ENCODE measurements at places on chromosomes 7 and 10.
A peak's percentile ranks its signal among the peaks of the same experiment; 100 is the strongest.

GRCh38 chr7:73612598-73613269 is 11.6 kb downstream of the MLXIPL start:
- H3K27me3 ChIP-seq = no peaks in the 10 kb centered on the region
- no peak overlapping the region for H3K4me3 ChIP-seq
- H3K4me1 ChIP-seq = peaks cover 16% of the 10 kb centered on the region
- peaks cover 7% of the 10 kb centered on the region for H3K36me3 ChIP-seq

- H3K4me3 ChIP-seq = peak overlapping the region; percentile 11
- peaks cover 17% of the 10 kb centered on the region for H3K27me3 ChIP-seq
- DNase-seq = peak; percentile 91
- peak overlapping the region; percentile 8 for H3K27ac ChIP-seq
Measured at GRCh38 chr7:148327379-148327778, 263.2 kb upstream of the C7orf33 start.

DNA sequence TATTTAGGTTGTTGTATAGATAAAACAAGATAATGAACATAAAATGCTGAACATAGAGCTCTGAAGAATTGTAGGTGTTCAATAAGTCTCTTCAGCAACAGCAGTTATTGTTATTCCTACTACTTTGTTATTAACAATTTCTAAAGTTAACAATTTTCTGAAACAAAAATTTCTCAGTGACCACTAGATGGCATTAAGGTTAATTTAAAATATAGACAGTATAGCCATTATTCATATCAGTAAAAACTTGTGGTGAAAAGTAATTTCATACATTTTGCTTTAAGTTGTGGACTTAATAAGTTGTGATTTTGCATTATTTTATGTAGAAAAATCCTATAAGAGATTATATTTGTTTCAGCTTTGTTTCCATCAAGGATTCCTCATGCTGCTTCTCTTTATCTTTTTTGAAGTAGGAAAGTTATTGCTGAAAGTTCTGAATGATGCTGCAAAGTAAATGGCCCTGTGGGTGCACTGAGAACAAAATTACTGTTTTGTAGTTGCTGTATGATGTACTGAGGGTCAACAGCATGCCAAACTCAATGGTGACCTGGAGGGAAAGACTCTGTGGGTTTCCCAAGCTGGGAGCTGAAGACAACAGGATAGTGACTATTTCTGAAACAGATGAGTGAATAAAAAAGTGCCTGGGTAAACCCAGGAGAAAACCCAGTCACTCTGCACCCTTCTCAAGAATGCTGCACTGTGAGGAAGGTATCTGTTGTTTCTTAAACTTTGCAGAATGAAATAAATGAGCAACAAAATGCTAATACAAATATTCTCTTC is 253.6 kb downstream of the KIF20B start:
- no peaks in the 10 kb centered on the region for H3K4me1 ChIP-seq
- no peaks in the 10 kb centered on the region for H3K27me3 ChIP-seq
- no peak overlapping the region for H3K27ac ChIP-seq
- peak; percentile 13 for DNase-seq

DNA sequence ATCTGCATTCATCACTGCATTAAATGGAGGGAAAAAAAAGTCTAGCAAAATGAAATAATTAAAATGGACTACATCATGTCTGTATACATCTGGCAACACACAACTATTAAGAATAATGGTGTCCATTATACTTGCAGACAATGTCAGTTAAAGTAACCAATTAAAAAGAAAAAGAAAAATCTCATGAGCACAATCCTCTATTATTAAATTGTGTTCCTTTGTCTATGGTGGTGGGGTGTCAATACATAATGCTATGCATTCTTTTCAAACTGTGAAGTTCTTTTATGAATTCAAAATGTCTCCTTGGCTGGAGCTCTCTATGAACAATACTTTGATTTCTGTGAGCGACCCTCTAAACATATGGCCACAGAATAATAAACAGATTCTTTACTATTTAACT is 63.5 kb downstream of the NRP1 start:
- no peaks in the 10 kb centered on the region for H3K27me3 ChIP-seq
- no peaks in the 10 kb centered on the region for H3K36me3 ChIP-seq
- H3K4me1 ChIP-seq = peaks cover 29% of the 10 kb centered on the region
- no peak for DNase-seq
- H3K27ac ChIP-seq = peak overlapping the region; percentile 94

DNA sequence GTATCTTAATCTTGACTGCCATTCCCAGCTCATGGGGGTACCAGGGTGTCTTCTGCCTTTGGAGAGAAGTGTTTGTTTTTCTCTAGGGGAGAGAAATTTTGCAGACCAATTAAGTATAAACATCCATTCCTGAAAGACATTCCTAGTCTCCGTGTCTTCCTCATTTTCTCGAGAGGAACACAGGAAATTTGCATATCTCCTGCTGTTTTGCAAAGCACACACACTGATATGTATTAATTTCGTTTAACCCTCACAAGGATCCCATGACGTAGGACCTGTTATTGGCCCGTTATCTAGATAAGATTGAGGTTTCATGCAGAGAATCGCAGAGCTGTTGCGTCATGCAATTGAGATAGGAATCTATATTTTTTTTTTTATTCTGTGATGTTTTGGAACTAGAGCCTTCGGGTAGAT is 944 bp downstream of the RHBDD2 start:
- H3K4me3 ChIP-seq = peak overlapping the region; percentile 85
- peaks cover 7% of the 10 kb centered on the region for H3K4me1 ChIP-seq
- DNase-seq = peak; percentile 4

GRCh38 chr7:155700847-155701246 is 56.4 kb downstream of the RBM33 start:
- no peak overlapping the region for H3K4me3 ChIP-seq
- peaks cover 61% of the 10 kb centered on the region for H3K36me3 ChIP-seq
- H3K27ac ChIP-seq = no peak overlapping the region
- H3K4me1 ChIP-seq = peaks cover 11% of the 10 kb centered on the region
- DNase-seq = no peak
- H3K27me3 ChIP-seq = no peaks in the 10 kb centered on the region

GRCh38 chr10:69629897-69630650 is at the start of gene FAM241B:
Gene FAM241B, plus strand, starts transcription at chr10:69630247. Its CDS starts 1,497 bp downstream, at chr10:69631744.
- peak within 1 kb of the TSS; percentile 58 for H3K4me3 ChIP-seq
- DNase-seq = peak; percentile 63
- H3K27me3 ChIP-seq = no peaks in the 10 kb centered on the region
- H3K4me1 ChIP-seq = no peaks in the 10 kb centered on the region

DNA sequence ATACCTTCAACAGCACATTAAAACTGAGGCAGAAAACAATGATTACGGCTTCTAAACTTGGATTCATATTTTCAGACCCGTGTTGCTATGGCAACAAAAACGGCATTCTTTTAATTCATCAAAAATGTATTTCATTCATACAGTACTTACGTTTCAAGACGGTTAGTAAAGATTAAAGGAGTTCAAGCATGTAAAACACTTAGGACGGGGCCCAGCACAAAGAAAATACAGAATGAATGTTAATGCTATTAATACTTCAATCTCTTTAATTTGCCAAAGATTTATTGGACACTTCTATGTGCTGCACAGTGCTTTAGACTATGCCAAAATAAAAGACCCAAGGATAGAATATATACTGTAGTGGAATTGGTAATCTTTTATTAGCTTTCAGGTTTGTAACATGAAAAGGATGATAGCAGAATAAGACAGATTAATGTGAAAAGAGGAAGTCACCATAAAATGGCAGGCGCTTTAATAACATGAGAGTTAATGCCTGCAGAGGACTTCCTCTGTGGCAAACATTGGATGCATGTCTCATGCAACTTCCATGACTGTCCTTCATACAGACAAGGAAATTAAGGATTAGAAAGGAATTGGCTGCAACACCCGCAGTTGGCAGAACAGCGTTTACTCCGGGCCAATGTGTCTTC is 201.6 kb upstream of the KLF6 start:
- peaks cover 3% of the 10 kb centered on the region for H3K36me3 ChIP-seq
- no peak overlapping the region for H3K27ac ChIP-seq
- no peaks in the 10 kb centered on the region for H3K27me3 ChIP-seq
- H3K4me3 ChIP-seq = no peak overlapping the region
- peaks cover 6% of the 10 kb centered on the region for H3K4me1 ChIP-seq

DNA sequence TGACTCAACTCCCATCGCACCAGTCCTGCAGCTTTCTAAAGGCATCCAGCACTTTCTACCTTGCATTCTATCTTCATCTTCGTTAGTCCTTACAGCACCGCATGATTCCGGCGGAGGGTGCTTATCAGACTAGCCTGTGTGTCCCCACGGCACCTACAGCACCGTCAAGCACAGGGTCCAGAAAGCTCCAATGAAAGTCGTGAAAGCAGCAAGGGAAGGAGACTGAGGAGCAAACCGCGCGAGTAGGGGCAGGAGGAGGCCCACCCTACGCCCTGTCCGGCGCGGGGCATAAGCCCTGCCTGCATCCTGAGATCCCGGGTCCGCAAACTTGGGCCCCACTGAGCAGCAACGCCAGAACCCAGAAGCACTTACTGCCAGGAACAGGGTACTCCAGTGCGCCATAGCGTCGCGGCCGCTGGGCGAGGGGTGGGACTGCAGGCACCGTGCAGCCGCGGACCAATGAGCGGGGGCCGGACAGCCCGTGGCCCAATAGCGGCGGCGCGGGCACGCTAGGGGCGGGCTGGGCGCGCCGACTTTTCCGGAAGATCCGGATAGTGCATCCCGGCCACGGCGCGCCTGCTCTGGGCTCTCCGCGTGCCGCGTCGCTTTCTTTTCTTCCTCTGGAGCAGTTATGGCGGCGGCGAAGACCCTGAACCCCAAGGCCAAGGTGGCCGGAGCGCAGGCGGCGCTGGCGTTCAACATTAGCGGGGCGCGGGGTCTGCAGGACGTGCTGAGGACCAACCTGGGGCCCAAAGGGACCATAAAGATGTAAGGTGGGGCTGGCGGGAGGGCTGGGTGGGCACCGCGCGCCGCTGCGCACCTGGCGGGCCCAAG is 122.1 kb upstream of the VKORC1L1 start:
- H3K4me3 ChIP-seq = peak overlapping the region; percentile 79
- peak overlapping the region; percentile 58 for H3K27ac ChIP-seq
- no peaks in the 10 kb centered on the region for H3K27me3 ChIP-seq
- H3K36me3 ChIP-seq = peaks cover 21% of the 10 kb centered on the region
- peaks cover 5% of the 10 kb centered on the region for H3K4me1 ChIP-seq

DNA sequence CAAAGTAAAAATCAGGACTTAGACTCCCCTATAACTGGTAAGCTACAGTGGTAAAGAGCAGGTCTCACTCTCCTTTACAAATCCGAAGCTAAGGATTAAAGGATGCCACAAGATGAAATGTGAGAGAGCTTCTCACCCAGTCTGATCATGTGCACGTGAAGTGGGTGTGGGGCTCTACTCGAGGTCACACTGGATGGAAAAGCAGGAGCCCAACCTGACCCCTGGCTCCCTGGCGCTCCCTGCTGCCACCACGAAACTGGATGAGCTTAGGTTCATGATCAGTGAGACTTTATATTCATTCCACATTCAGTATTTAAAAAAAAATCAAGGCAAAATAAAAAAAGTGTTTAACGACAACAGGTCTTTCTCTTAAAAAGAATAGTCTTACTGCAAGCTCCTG is 21.7 kb upstream of the FOXI2 start:
- H3K27me3 ChIP-seq = peaks cover 22% of the 10 kb centered on the region
- no peaks in the 10 kb centered on the region for H3K4me1 ChIP-seq
- no peak overlapping the region for H3K4me3 ChIP-seq
- DNase-seq = no peak
- no peak overlapping the region for H3K27ac ChIP-seq

DNA sequence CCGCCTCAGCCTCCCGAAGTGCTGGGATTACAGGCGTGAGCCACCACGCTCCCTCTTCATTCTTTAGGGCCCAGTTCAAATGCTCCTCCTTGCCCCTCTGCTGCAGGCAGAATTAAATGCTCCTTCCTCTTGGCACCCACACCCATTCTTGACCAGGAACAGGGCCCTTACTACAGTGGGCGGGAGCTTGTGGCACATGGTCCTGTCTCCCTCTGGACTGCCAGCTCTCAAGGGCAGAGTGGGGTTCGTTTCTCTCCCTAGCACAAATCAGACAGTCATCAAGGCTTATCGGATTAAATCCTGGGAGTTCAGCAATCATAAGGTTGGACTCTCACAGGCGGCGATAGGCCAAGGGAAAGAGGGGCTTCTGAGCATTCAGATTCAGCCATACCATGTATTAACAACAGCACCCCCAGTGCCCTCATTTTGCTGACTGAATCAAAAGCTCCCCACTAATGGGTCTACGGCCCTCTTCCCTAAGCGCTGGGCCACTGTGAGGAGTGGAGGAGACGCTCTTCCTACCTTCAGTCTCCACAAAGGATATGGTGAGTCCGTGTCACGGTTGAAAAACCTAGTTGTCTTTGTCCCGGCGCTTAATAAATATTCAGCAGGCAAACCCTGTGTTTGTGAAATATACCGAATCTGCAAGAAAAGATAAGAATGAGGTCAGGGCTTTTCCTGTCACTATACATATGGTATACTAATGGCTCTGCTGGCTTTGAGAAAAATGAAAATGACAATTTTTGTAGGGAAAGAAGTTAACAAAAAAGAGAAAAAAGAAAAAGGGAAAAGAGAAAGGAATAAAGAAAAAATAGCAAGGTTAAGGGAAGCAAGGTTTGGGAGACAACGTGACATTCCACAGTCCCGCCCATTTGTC is 107.4 kb downstream of the CLEC2L start:
- DNase-seq = no peak
- H3K27ac ChIP-seq = no peak overlapping the region
- H3K4me3 ChIP-seq = no peak overlapping the region
- no peaks in the 10 kb centered on the region for H3K27me3 ChIP-seq

DNA sequence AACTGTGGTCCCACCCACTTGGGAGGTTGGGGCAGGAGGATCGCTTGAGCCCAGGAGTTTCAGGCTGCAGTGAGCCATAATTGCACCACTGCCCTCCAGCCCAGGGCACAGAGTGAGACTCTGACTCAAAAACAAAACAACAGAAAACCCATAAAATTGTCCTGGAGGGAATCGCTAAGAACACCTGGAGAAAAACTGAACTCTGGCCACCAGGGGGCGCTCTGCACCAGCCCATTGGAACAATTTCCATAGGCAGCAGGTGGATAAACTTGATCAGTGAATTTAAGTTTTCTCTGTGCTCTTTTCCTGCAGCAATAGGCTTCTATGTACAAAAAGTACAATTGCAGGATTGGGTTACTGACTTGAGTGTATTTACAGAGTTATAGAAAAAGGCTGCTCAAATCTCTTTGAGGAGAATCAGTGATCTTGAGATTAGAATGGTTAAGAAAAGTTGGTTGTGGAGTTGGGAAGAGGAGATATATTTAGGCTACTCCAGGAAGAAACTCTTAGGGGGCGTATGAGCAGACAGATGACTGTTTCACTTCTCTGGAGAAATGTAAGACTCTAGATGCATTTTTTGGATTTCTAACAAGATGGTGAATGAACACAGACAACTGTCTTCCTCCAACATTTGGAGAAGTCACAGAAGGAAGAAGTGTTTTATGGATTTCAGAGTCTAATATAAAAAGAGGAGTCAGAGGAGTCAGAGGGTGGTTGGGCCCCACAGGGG is 274.9 kb upstream of the GALNT17 start:
- no peak overlapping the region for H3K4me3 ChIP-seq
- H3K27me3 ChIP-seq = no peaks in the 10 kb centered on the region
- H3K4me1 ChIP-seq = no peaks in the 10 kb centered on the region
- peak; percentile 18 for DNase-seq
- H3K27ac ChIP-seq = no peak overlapping the region

- H3K4me1 ChIP-seq = no peaks in the 10 kb centered on the region
- DNase-seq = no peak
- H3K27ac ChIP-seq = no peak overlapping the region
- H3K4me3 ChIP-seq = no peak overlapping the region
- no peaks in the 10 kb centered on the region for H3K36me3 ChIP-seq
Measured at GRCh38 chr7:137304165-137304564, 39.4 kb downstream of the PTN start.

- no peaks in the 10 kb centered on the region for H3K4me1 ChIP-seq
- H3K4me3 ChIP-seq = no peak overlapping the region
Measured at GRCh38 chr10:36114913-36115312, 472.8 kb upstream of the FZD8 start.

All from MCF 10A (cell line).